Left renal pelvis (tissue), 4 donors: ENCODE measurements at places on chromosomes 12 and 14. TPM values are rescaled to one million over a fixed set of nuclear protein-coding genes. Genes with fewer than 3 reads are reported as not detected.

GRCh38 chr14:34199585-34199984 is 248.7 kb upstream of the EGLN3 start:
- DNase-seq = no peak

DNA sequence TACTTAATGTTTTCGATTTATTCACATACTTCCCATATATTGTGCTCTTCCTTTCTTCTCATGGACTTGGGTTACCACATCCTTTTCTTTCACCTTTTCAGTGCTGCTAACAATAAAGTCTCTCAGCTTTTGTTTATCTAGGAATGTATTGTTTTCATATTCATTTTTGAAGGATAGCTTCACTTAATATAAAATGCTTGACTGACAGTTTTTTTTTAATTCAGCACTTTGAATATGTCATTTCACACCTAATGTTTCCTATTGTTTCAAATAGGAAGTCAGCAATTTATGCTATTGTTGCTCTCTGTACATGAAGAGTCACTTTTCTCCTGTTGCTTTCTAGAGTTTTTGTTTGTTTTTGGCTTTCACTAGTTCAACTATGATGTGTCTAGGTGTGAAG is 738.3 kb upstream of the STXBP6 start:
- DNase-seq = no peak

CLEC9A gene
- 0.22 TPM for polyA plus RNA-seq

C12orf60 gene
- polyA plus RNA-seq = 4.9 TPM

PAH gene
- polyA plus RNA-seq = 5.0 TPM

DNA sequence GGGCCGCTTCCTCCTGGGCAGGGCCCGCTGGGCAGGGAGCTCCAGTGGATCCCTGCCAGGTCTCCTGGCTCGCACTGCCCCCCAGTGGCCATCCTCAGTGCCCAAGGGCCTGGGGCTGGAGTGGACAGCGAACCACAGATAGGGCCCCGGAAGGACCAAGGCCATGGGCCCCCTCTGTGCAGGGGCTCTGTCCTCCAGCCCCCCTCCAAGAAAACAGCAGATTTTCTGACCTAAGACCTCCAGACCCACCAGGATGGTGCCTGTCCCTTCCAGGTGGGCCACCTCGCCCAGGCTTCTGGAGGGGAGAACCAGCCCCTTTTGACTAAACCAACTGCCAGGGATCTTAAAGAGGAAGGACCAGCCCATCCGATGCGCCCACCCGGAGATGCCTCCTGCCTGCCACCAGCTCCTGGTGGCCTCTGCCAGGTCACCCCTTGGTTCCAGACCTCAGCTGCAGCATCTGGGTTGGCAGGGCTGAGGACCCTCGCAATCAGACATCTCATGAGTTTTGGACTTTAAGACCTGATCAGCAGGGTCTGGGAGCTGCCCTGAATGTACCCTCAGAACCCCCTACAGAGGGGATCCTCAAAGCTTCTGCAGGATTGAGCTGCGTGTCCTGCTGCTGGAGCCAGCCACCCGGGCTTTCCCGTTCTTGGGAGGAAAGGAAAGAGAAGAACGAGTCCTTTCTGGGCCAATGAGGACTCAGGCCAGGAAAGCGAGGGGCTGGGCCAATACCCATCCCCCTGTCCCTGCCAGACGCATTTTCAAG is 325.8 kb upstream of the DIO3 start:
- DNase-seq = no peak

DNA sequence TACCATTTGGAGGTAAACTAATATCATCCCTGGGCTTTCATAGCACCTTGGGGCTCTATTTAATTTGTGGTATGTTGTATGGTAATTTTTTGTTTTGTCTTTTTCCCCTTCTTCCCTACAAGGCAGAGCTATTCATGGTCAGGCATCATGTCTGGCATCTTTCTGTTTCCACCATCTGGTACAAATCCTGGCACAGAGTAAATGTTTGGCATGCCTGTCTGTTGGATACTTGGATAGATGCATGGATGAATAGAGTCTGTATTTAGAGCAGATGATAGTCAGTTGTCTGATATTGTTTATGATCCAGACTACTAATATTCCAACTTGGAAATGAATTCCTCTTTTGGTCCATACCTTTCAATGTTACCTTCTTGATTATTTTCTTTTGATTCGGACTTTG is 139.8 kb downstream of the NEDD1 start:
- DNase-seq = no peak

POTEG gene
- polyA plus RNA-seq = 0.08 TPM

- no peak for DNase-seq
Measured at GRCh38 chr12:26783131-26783526, 49.9 kb downstream of the ITPR2 start.

DNA sequence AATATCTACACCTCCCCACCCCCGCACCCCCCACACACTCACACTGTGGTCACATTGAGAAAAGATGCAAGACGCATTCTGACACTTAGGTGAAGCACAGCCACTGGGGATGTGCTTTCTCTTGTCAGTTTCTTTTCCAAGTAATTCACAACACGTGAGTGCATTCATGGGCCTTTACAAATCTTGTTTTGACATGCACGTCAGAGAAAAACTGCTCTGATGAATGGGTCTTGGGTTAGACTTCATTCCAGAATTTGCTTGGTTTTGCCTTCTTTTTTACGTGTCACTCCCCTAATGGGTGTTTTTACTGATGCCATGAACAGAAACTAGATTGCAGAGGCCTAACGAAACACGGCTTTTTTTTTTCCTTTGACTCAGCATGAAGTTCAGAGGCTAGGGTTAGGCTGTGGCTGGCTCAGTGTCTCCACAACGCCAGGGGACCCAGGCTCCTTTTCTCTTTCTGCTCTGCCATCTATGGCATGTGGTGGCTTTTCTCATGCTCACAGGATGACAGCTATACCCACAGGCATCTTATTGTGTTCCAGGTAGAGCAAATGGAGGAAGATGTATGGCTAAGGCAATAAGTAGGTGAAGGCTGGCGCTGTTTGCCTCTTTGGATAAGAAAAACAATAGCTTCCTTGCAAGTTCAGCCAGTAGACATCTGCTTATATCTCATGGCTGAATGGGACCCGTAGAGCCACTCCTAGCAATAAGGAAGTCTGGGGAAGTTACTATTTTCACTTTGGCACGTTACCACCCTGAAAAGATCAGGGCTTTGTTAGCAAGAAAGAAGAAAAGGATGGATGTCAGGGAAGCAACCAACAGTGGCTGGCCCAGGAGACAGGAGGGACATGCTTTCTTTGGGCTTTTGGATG is 253.3 kb downstream of the SLC15A4 start:
- DNase-seq = no peak
